ENCODE measurements at places on chromosomes 2 and 18.

DNA sequence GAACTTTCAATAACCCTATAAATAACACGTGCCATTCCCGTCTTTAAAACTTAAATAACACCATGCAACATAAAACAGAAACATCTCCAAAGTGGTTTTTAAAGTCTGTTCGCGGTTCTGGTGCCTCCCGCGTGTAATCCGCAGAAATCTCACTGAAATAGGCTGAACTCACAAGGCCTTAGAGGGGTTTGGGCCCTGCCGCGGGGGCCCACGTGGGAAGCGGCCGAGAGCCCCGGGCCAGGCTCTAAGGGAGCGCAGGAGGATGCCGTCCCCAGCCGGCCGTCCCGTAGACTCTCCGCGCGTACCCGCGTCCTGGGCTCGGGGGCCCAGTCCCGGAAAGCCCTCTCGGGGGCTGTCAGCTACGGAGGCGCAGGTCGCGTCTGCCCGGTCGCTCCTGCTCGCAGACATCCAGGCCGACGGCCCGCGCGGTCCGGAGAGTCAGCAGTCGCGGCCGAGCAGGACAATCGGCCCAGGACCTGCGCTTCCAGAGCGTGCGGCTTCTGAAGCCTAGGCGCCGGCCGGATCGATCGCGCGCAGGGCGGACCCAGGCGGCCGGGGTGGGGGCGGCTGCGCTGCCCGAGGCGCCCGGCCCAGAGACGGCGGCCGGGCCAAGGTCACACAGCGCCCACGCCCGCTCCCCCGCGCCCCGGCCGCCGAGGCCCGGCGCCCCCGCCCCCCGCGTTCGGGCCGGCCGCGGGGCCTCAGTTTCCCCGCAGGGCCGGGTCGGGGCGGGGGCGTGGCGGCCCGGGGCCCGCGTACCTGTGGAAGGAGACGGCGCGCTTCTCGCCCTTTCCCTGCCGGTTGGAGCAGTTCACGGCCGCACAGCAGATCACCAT lies 558 bp downstream of the THAP4 start:
- no peak for DNase-seq

DNA sequence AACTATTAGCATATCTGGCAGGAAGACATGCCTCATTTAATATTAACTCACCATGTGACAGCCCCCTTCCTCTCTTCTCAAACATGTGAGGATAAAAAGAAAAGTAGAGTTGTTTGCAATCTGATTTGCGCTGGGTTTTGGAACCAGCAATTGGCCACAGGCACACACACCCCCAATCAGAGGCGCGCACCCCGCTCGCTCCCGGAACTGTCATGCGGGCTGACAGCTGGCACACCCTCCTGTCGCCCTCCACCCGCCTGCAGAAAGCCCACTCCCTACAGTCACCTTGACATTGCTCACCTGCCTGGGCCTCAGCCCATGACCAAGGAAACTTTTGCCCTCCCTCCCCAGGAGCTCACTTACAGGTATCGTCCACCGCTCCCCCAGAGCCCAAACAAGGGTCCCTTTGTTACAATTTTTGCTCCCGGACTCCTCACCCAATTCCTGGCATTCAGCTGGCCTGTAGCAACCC lies 1.1 kb downstream of the COBLL1 start:
- no peak for DNase-seq

DNA sequence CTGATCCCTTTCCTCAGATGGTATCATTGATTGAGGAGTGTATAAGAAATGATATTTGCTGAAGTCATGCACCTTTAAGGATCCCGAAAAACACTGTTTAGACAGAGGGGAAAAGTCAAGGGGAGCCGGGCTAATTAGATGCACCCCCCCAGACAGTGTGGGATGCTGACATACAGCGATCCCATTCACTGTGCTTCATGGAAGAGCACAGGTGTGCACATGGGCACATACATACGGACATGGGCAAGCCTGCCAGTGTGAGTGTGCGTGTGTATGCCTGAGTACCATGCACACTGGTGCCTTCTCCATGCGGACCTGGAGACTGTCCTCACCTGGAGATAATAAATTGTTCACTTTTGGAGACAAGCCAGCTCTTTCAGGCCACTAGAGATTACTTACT lies 22.6 kb downstream of the MEIS1 start:
- no peak for DNase-seq

GRCh38 chr2:200451511-200451910 lies 58.4 kb downstream of the KCTD18 start:
- DNase-seq = no peak

GRCh38 chr2:54158311-54158710 lies 42.9 kb downstream of the ACYP2 start:
- DNase-seq = no peak

GRCh38 chr2:144522176-144522896 lies 2.4 kb upstream of the ZEB2 start:
- DNase-seq = no peak

- DNase-seq = no peak
Observed at GRCh38 chr2:207413376-207413907, 116.3 kb upstream of the CREB1 start.

DNA sequence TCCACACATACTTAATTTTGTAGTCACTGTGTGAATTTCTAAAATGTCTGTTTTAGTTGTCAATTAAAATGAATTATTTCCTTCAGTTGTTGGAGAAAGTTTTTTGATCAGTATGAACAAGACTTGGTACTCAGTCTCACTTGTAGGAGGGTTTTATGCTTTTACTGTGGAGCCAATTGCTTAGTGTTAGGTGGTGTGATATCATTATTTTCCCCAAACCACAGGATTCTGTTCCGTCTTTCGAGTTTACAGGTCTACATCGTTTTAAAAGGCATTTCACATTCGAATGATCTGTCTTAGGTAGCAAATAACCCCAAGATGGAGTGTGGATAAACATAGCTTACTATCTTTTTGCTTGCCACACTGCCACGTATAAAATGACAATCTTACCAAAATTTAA lies 803.1 kb downstream of the SATB2 start:
- no peak for DNase-seq

GRCh38 chr2:67701011-67701410 lies 303.9 kb downstream of the ETAA1 start:
- DNase-seq = no peak

All from central memory CD8-positive, alpha-beta T cell (primary cell).